ENCODE measurements at places on chromosomes 6 and 20.

DNA sequence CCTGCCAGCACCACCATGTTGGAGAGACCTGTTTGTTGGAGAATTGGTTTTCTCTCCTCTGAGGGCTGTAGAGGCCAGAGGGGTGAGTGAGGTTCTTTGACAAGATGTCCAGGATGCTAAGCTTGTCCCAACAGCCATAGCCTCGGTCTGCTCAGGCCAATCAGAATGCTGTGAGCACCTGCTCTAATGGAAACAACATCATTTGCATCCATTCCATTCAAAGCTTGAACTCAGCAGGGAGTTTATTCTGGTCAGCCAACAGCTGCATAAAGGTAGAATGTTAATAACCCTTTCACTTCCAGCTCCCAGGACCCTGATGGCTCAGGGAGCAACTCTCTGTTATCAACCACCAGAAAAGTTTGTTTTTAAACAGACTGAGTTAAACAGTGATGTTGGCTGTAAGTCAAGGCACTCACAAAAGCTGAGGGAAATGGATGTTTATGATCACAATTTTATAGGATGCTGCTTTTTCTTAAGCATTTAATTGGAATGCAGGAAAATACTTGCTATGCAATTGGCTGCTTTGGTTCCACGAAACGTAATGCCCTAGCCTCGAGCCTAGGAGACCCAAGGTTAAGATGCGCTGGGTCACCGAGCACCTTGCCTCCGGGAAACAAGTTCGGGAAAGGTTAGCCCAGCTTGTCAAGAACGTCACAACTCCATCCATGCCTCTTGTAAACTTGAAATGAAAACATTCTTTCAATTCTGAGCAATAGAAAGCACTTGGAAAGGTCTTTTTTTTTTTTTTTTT lies 155.2 kb downstream of the NFATC2 start:
- no peak for DNase-seq

- DNase-seq: no peak
Observed at GRCh38 chr6:20997143-20997769, 463.0 kb downstream of the CDKAL1 start.

DNA sequence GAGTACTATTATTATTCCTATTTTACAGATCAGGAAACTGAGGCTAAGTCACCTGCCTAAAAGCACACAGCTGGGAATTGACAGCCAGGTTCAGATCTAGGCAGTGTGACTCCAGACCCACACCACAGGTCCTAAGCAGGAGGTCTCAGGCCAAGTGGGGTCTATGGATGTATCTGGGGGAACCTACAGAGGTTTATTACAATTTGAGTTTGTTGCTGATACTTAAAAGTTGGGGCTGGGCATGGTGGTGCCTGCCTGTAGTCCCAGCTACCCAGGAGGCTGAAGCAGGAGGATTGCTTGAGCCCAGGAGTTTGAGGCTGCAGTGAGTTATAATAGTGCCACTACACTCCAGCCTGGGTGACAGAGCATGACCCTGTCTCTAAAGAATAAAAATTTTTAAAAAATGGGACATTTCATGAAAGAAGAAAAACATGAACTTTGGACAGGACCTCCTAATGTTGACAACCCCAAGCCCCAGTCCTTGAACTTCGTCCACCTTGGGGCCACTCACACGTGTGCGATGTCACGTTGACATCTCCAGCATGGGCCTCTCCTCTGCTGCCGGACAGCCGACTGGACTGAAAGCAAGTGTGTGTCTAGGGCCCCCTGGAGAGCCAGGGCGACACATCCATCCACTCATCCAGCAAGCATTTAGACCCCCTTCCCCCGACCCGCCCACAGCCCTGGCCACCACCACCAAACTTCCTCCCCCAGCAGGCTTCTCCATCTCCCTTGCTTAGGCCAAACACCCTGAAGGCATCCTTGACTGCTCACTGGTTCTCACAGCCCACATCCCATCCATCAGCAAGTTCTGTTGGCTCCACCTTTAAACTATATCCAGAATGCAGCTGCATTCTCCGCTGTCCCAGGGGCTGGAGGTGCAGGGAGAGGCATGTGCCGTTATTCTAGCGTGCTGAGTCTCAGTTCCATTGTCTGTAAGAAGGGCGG lies 40.0 kb downstream of the NOL4L start:
- no peak for DNase-seq

DNA sequence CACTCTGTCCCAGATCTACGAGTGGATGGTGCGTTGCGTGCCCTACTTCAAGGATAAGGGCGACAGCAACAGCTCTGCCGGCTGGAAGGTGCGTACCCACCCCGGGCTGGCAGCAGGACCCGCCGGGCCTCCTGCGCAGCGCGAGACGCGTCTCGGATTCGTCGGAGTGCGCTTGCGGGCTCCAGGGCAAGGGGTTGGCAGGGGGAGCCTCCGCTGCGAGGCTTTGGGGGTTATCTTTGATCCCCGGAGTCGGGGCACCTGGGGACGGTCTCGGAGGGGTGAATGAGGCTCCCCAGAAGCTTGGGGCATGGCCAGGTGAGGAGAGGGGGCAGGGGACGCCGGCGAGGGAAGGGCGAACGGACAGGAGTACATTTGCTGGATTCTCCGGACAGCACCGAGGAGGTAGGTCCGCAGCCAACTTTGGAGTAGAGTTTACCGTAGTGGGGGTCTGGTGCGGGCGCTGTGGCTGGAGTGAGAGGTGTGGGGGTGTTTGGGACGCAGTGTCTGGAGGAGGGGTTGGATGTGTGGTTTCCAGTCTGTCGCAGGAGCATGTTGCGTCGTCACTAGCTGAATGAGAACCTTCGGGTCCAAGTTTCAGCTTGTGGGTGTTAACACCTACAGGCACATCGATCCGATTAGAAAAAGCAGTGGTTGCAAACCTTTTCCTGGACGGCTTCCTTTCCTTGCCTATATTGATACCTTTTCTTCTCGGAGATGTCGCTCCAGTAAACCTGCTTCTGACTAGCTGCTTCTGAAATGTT lies 1.2 kb downstream of the FOXO3 start:
- no peak for DNase-seq

DNA sequence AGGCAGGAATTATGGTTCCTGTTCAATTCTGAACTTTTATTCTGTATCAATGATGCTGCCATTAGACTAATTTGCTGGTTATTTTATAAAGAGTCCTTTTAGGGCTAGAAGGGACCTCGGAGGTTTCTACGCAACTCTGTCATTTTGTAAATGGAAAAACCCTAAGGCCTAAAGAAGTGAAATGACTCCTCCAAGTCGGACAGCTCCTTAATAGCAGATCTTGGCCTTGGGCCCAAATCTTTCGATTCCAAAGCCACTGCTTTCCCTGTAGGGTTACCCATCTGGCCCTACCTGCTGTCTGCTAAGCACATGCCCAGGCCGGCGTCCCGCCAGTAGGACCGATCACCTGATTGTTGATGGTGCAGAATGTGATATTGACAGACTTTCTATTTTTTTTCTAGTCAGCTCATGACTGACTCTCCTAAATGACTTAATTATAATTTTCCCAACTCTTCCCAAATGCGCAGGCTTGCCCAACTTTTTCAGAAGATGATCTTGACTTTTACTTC lies 40.2 kb downstream of the PLEKHG1 start:
- no peak for DNase-seq
